ENCODE measurements at places on chromosomes 5 and 9. TPM values are rescaled to one million over a fixed set of nuclear protein-coding genes. Genes with fewer than 3 reads are reported as not detected.

The LIFR gene
- total RNA-seq, result 2.2 TPM

The CSNK1G3 gene
- total RNA-seq, result 86.1 TPM

The C9orf153 gene
- total RNA-seq, result not detected

The CATSPER3 gene
- not detected for total RNA-seq

The ZDHHC11B gene
- total RNA-seq, result 0.25 TPM

The PCSK5 gene
- total RNA-seq, result 30.0 TPM

GRCh38 chr5:62509806-62510205 is 68.8 kb upstream of the LRRC70 start:
- no peaks in the 10 kb centered on the region for H3K27me3 ChIP-seq
- DNase-seq, result no peak
- H3K4me3 ChIP-seq, result no peak overlapping the region
- no peaks in the 10 kb centered on the region for H3K4me1 ChIP-seq

GRCh38 chr5:11104651-11105112 is 343.6 kb upstream of the DAP start:
- H3K36me3 ChIP-seq, result no peaks in the 10 kb centered on the region
- H3K4me3 ChIP-seq, result no peak overlapping the region
- H3K4me1 ChIP-seq, result peaks cover 16% of the 10 kb centered on the region
- H3K27me3 ChIP-seq, result no peaks in the 10 kb centered on the region

DNA sequence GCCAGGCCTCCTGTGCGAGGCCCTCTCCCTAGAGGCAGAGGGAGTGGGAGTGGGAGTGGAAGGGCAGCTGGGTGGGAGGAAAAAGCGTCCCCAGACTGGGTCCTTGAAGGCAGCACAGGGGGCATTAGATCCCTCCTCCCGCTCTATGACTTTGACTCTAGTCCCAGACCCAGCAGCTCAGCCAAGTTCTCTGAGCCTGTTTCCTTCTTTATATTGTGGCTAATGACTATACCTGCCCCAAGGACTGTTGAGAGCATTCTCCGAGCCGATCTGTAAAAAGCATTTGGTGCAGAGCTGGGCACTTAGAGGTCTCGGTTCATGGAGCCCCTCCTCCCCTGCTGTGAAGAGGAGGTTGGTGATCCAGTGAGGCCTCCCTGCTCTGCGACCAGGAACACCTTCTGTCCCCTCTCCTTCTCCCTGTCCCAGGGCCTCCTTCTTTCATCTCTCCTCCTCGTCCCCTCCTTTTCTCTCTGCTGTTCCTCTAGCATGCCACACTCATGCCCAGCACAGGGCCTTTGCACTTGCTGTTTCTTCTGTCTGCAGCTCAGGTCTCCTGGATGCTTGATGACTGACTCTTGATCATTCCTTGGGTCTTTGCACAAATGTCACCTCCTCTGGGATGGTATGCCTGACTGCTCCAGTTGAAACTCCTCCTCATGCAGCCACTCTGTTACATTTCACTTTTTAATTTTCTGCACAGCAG is 23.4 kb upstream of the PSD2 start:
- H3K27me3 ChIP-seq, result peaks cover 12% of the 10 kb centered on the region
- no peak overlapping the region for H3K4me3 ChIP-seq
- H3K27ac ChIP-seq, result no peak overlapping the region
- no peak for DNase-seq
- peaks cover 3% of the 10 kb centered on the region for H3K4me1 ChIP-seq

DNA sequence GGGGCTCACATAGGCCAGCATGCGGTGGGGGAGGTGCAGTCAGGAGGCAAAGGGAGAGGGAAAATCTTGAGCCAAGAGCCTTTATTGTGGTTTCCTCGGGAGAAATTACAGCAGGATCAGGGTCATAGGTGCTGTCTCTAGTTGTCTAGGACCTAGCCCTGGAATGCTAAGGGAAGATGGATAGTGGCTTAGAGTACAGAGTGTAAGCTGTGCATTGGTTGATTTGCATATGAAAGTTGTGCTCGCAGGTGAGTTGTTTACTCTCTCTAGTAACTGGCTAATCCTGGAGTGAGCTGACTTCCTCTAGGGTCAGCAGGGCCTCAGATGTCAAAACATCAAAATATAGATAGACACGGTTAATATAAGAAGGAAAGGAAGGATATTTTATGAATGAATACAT is 877.7 kb downstream of the TLE4 start:
- no peak overlapping the region for H3K4me3 ChIP-seq
- H3K27ac ChIP-seq, result no peak overlapping the region
- DNase-seq, result no peak
- H3K27me3 ChIP-seq, result no peaks in the 10 kb centered on the region
- no peaks in the 10 kb centered on the region for H3K36me3 ChIP-seq
- no peaks in the 10 kb centered on the region for H3K4me1 ChIP-seq

GRCh38 chr5:180347702-180348101 is 5.4 kb downstream of the GFPT2 start:
- H3K4me1 ChIP-seq, result peaks cover 30% of the 10 kb centered on the region
- H3K27ac ChIP-seq, result no peak overlapping the region
- H3K4me3 ChIP-seq, result no peak overlapping the region
- peaks cover 6% of the 10 kb centered on the region for H3K27me3 ChIP-seq
- no peaks in the 10 kb centered on the region for H3K36me3 ChIP-seq
- DNase-seq, result no peak

GRCh38 chr9:5801739-5802113 is 31.2 kb downstream of the ERMP1 start:
- H3K27ac ChIP-seq, result no peak overlapping the region
- no peak for DNase-seq

GRCh38 chr9:130336027-130336610 is 70.6 kb downstream of the HMCN2 start:
- no peaks in the 10 kb centered on the region for H3K27me3 ChIP-seq
- no peak for DNase-seq
- H3K27ac ChIP-seq, result no peak overlapping the region
- peaks cover 8% of the 10 kb centered on the region for H3K4me1 ChIP-seq

GRCh38 chr9:2026220-2026997 is 11.3 kb downstream of the SMARCA2 start:
- DNase-seq, result no peak
- peaks cover 12% of the 10 kb centered on the region for H3K27me3 ChIP-seq
- H3K36me3 ChIP-seq, result no peaks in the 10 kb centered on the region

- no peak for DNase-seq
- no peaks in the 10 kb centered on the region for H3K4me1 ChIP-seq
- no peaks in the 10 kb centered on the region for H3K27me3 ChIP-seq
Measured at GRCh38 chr5:143172739-143173138, 230.7 kb downstream of the NR3C1 start.

DNA sequence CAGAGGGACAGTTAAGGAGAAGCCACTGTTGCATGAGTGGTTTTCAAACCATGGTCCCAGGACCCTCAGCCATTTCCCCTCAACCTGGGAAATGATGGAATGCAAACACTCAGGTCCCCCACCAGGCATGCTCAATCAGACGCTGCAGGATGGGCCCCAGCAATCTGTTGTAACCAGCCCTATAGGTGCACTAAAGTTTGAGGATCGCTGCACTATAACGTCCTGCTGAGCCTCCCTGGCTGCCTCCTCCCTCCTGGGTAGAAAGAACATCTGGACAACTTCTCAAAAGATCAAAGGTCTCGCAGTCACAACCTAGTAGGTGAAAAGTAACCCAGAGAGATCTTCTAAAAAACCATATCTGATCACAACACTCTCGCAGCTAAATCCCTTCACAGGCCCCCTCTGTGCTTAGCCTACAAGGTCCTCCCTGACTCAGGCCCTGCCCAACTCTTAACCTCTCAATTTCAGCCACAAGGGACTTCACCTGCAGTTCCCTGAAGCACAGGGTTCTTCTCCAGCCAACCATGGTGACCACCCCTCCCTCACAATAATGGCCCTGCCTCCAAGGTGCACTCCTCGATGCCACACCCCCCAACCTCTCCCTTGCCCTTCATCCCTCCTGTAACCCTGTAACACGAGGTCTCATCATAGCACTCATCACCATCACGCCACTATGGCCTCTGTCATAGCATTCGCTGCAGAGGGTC is 3.5 kb downstream of the SHB start:
- DNase-seq, result no peak
- no peak overlapping the region for H3K27ac ChIP-seq
- H3K36me3 ChIP-seq, result no peaks in the 10 kb centered on the region
- peaks cover 35% of the 10 kb centered on the region for H3K4me1 ChIP-seq
- no peak overlapping the region for H3K4me3 ChIP-seq

GRCh38 chr5:74360535-74361210 is 279.9 kb downstream of the ENC1 start:
- H3K36me3 ChIP-seq, result no peaks in the 10 kb centered on the region
- no peak overlapping the region for H3K27ac ChIP-seq
- no peaks in the 10 kb centered on the region for H3K4me1 ChIP-seq
- H3K27me3 ChIP-seq, result no peaks in the 10 kb centered on the region
- no peak for DNase-seq

- no peak overlapping the region for H3K4me3 ChIP-seq
- DNase-seq, result no peak
- H3K27me3 ChIP-seq, result no peaks in the 10 kb centered on the region
- H3K4me1 ChIP-seq, result no peaks in the 10 kb centered on the region
- no peak overlapping the region for H3K27ac ChIP-seq
Measured at GRCh38 chr9:34233672-34234071, 54.8 kb downstream of the UBAP1 start.

DNA sequence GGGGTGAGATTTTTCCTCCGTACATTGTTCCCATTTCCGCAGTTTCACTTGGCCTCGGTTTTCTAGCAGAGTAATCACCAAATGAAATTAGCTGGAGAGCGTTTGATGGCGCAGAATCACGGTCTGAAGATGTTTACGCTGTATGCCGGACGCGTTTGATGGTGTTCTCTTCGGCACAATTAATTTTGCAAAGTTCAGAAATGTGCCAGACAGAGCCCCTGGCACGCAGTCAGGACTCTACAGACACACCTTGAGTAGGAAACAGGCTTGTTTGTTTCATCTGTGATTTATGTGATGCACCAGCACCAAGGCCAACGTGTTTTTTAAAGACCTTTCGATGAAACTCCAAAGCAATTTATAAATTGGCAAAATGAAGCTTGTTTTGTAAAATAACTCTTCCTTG is 863 bp upstream of the LIFR start:
- H3K27ac ChIP-seq, result no peak overlapping the region
- peaks cover 6% of the 10 kb centered on the region for H3K4me1 ChIP-seq
- peaks cover 45% of the 10 kb centered on the region for H3K27me3 ChIP-seq
- peak overlapping the region; percentile 83 for H3K4me3 ChIP-seq
- no peak for DNase-seq

DNA sequence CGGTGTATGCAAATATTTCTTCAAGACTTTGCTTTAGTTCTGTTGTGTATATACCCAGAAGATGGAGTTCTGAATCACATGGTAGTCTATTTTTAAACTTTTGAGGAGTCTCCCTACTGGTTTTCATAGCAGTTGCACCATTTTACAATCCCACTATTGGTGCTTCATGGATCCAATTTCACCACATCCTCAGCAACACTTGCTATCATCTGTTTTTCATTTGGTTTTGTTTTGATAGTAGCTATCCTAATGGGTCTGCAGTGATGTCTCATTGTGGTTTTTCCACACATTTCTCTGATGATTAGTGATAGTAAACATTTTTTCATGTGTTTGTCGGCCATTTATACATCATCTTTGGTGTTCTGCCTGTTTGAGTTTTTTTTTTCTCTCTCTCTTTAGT is 1339.3 kb downstream of the EFNA5 start:
- H3K4me3 ChIP-seq, result no peak overlapping the region
- H3K4me1 ChIP-seq, result no peaks in the 10 kb centered on the region
- no peaks in the 10 kb centered on the region for H3K36me3 ChIP-seq
- H3K27me3 ChIP-seq, result no peaks in the 10 kb centered on the region
- H3K27ac ChIP-seq, result no peak overlapping the region

DNA sequence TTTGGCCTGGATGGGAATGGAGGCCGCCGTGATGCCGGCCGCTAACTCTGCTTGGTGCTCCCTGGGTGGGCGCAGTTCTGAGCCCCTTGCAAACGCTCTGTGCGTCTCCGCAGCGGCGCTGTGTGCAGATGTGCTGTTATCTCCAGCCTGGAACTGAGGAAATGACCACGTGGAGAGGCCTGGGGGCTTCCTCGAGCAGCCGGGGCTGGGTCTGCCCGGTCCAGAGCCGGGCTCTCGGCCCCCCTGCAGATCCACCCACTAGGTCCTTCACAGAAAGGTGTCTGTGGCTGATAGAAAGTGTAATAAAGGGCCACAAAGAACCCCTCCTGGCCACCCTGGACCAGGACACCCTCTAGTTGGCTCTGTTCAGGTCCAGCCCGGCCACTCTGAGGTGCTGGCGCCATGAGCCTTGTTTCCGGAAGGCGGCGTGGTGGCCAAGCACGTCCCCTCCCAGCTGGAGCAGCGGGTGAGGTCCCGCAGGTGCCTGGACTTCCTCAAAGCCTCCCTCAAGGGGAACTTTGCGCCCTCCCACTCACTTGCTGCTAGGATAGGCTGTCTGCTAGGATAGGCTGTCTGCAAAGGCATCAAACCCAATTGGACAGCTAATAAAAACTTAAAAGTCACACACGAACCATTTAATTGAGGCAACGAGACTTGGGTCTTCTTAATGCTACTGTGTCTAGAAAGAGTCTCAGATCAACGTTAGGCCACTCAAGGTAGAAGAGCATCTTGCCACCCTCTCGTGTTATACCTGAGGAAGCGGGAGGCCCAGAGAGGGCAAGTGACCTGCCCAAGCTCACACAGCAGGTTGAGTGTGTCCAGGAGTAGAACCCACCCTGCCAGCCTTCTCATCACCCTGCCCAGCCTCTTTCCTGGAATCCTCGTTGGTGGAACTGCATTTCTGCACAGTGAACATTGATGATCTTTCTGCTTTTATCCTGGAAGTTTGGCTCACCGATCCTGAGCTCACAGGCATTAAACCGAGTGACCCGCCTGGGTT is 109.3 kb upstream of the FCN2 start:
- no peaks in the 10 kb centered on the region for H3K4me1 ChIP-seq
- no peak overlapping the region for H3K27ac ChIP-seq
- H3K4me3 ChIP-seq, result no peak overlapping the region
- no peaks in the 10 kb centered on the region for H3K36me3 ChIP-seq
- DNase-seq, result peak; percentile 27

DNA sequence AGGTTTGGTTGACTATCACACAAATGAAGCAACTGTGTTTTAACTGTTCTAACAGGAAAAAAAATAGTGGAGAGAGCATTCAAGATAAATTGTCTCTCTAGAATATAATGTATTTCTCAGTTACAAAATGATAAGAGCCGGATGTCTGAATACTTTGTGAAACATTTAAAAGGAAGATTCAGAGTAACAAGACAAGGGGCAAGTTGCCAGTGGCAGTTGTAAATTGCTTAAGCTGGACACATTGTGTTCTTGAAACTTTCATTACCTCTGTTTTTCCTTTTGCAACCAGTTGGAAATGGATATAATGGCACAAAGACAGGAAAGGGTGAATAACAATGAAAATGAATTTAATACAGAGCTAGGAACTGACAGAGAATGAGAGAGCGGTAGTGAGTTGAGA is 15.2 kb upstream of the TBCA start:
- no peaks in the 10 kb centered on the region for H3K27me3 ChIP-seq
- no peak for DNase-seq
- H3K4me1 ChIP-seq, result no peaks in the 10 kb centered on the region
- no peak overlapping the region for H3K4me3 ChIP-seq

Measured in neural progenitor cell (in vitro differentiated cells).